Neural crest cell (in vitro differentiated cells): ENCODE measurements at places on chromosomes 7 and 10. TPM values are rescaled to one million over a fixed set of nuclear protein-coding genes. Genes with fewer than 3 reads are reported as not detected.

ITIH5 gene
- total RNA-seq, result not detected in 2 replicates

NPC1L1 gene
- total RNA-seq, result 0.12 and 0.18 TPM in 2 replicates

SUGCT gene
- 5.9 and 7.8 TPM in 2 replicates for total RNA-seq

COL13A1 gene
- 8.1 and 9.5 TPM in 2 replicates for total RNA-seq

HOXA9 gene
- total RNA-seq, result 9.0 and 10.0 TPM in 2 replicates

INMT gene
- 0.34 and 0.77 TPM in 2 replicates for total RNA-seq

GRID2IP gene
- total RNA-seq, result 0.54 and 0.61 TPM in 2 replicates

HGF gene
- 0.05 and 0.14 TPM in 2 replicates for total RNA-seq

HECW1 gene
- 2.8 and 3.6 TPM in 2 replicates for total RNA-seq
